ENCODE measurements at places on chromosomes 16 and 17. TPM values are rescaled to one million over a fixed set of nuclear protein-coding genes. Genes with fewer than 3 reads are reported as not detected.

The FBXL20 gene
- total RNA-seq: 15.7 TPM

The TNK1 gene
- 5.0 TPM for total RNA-seq

The CCDC78 gene
- total RNA-seq: 8.1 TPM

The NPW gene
- total RNA-seq: 29.1 TPM

The CHST5 gene
- not detected for total RNA-seq

The FNDC8 gene
- total RNA-seq: not detected

The FOXF1 gene
- not detected for total RNA-seq

- no peak for DNase-seq
Observed at GRCh38 chr17:30996486-30996885, 25.6 kb downstream of the RNF135 start.

DNA sequence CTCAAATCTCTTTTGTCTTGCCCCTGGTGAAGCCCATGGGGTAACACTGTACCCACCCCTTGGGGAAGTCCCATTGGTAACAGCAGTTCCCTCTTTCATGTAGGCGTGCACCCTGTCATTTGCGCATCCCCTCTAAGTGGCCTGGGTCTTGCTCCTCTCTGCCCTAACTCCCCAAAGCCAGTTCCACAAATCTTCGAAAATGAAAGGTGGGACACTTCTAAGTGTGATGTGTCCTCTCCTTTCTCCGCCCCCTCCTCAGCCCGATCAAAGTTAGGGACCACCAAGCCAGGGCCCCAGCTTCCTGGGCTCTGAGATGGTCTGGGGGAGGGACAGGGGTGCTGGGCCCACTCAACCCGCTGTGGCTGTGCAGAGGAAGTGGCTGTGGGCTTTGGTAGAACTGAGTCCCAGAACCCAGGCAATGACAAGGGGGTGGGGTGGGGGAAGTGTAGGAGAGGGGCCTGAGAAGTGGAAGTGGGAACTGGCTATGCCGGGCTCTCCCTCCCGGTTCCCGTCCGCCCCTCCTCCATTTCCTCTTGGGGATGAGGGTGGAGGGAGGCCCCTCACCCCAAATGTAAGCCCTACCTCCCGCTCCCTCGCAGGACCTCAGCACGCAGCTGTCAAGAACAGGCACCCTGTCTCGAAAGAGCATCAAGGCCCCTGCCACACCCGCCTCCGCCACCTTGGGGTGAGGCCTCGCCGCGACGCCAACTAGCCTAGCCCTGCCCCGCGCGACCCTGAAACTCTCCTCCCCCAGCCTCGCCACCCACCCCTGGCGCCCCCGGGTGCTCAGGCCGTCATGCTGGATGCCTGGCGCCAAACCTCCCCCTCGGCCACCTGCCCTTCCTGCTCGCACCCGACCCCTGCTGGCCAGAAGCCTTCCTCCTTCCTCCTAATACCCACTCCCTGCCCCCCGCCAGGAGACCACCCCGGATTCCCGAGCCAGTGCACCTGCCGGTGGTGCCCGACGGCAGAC, 8.7 kb downstream of the ABI3 start:
- peak; percentile 71 for DNase-seq

DNA sequence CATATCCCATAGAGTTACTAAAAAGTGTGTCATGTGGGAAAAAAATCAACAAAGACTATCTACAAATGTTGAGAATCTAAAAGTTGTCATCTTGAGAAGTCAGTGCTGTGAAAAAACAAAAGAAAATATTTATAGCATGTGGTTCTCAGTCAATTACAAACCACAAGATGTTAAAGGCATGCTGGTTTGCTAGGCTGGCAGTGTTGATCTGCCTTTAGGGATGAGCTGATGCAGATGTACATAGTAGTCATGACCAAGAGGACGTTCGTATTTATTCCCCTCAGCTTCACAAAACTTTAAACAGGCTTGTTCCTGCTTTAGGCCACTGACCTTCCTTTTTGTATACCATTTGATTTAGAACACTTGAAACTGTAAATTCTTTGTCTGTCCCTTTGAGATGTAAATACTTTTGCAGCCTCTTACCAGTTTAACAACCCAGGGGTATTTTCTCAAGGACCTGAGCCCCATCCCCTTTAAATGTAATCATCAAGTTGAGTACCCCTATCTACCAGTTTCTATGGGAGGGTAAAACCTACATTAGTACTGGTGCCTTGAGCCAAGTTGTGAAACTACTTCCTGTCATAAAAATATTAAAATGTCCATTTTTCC, 446.6 kb downstream of the KCNJ18 start:
- DNase-seq: no peak

DNA sequence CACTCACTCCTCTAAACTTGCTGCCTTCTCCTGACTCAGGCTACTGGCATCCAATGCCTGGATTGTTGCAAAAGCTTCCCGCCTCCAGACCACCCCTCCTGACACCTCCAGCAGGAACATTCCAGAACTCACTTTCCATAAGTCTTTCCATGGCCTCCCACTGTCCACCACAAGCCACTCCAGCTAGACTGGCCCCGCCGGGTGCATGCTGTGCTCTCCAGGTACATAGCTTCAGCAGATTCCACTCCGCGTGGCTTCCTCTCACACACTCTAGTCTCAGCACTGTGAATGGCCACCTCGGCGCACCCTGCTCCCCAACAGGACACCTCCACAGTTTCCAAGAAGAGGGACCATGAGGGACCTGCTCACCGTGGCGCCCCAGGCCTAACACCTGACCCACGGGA, 25.9 kb upstream of the FAAP100 start:
- no peak for DNase-seq

GRCh38 chr17:81431545-81432482, 36.6 kb downstream of the BAHCC1 start:
- no peak for DNase-seq

DNA sequence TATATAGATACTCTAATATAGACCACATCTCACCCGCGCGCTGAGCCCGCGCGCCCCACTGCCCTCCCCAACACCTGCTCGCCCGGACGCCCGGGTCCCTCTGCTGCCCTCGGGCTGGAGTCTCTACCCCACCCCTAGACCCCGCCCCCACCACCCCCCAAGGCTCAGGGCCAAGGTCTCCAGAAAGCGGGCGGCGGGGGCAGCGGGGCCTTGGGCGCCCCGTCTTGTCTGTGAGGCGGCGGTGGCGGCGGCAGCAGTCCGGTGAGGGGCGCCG, 2.6 kb downstream of the HES7 start:
- no peak for DNase-seq

DNA sequence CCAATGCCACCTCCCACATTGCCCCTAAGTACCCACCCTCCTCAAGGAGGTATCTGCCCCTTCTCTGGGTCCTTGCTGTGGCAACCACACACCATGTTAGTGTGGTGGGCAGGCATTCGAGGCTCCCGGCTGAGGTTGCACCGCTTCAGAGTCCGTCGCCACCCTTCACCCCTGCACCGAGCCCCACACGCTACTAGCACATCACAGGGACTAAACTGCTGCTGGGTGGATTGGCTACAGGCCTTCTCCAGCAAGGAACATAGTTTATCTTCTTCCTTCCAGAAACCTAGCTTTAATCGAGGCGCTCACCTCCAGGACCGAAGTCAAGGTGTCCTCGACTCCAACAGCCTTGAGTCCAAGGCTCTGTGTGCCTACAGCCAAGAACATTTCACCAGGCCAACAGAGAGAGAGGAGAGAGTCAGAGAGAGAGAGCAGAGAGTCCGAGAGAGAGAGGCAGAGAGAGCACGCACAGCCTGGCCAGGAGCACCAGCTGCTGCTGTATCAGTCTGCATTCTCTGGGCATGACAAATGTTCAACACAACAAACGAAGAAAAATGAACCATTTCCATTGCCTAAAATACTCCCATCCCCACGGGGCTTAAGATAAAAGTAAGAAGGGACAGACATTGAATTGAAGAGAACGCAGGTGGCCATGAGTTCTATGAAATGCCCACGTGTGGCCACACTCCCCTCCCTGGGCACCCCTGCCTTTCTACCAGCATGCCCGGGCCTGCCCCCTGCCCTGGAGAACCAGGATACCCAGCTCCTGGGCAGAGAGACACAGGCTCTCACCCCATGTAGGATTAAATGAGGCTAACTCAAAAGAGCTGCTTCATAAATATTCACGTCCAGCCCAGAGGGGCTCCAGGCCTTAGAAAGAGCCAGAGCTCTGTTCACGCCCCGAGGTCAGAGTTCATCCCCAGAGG, 94.9 kb downstream of the RBFOX3 start:
- no peak for DNase-seq

GRCh38 chr17:15918661-15919259, 26.2 kb upstream of the ADORA2B start:
- no peak for DNase-seq

GRCh38 chr17:77696151-77696720, 262.3 kb upstream of the TNRC6C start:
- DNase-seq: no peak

DNA sequence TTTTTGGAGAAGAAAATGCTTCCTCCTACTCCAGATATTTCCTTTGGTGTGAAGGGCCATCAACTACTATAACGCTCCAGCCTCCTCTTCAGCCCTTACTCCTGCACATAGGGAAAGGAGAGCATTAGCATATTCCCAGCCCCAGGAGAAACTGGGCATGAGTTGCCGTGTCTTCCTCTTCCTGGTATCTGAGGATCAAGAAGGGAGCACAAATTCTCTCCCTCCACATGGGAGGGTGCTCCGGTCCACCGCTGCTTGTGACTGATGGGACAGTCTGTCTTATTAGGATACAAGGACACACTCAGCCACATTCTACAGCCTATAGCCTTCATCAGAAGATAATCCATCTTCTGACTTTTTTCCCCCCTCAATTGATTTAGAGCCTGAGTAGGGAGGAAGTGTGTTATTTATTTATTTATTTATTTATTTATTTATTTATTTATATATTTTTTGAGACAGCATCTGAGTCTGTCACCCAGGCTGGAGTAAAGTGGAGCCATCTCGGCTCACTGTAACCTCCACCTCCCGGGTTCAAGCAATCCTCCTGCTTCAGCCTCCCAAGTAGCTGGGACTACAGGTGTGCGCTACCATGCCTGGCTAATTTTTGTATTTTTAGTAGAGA, 16.6 kb upstream of the CYB5B start:
- DNase-seq: no peak

- DNase-seq: no peak
Observed at GRCh38 chr16:48235556-48236136, 8.5 kb upstream of the LONP2 start.

DNA sequence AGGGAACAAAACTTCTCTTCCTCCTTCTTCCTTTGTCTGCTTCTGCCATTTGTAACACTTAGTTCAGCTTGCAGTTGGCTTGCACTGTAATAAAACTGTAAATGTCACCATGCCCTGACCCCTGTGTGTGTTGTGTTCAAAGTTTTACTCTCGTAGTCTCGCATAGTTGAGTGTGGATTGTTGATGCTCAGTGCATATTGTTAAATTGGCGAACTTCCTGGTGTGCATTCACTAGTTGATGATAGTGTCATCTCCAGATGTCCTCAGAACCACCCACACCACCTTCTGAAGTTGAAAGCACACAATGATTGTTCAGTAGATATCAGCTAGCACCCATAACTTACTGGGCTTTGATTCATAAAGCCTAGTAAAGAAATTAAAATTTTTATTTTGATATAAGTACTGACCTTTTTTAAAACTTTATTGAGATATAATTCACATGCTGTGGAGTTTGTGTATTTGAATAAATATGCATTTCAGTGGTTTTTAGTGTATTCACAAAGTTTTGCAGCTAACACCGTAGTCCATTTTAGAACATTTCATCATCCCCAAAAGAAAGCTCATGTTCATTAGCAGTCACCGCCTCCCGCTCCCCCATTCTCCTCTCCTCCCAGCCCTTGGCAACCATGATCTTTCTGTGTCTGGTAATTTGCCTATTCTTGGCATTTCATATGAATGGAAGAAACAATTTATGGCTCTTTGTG, 25.0 kb downstream of the USP10 start:
- no peak for DNase-seq

- peak; percentile 69 for DNase-seq
Observed at GRCh38 chr17:44331249-44331760, 6.7 kb upstream of the SLC25A39 start.

- no peak for DNase-seq
Observed at GRCh38 chr17:149897-150584, 12.7 kb downstream of the SCGB1C2 start.

DNA sequence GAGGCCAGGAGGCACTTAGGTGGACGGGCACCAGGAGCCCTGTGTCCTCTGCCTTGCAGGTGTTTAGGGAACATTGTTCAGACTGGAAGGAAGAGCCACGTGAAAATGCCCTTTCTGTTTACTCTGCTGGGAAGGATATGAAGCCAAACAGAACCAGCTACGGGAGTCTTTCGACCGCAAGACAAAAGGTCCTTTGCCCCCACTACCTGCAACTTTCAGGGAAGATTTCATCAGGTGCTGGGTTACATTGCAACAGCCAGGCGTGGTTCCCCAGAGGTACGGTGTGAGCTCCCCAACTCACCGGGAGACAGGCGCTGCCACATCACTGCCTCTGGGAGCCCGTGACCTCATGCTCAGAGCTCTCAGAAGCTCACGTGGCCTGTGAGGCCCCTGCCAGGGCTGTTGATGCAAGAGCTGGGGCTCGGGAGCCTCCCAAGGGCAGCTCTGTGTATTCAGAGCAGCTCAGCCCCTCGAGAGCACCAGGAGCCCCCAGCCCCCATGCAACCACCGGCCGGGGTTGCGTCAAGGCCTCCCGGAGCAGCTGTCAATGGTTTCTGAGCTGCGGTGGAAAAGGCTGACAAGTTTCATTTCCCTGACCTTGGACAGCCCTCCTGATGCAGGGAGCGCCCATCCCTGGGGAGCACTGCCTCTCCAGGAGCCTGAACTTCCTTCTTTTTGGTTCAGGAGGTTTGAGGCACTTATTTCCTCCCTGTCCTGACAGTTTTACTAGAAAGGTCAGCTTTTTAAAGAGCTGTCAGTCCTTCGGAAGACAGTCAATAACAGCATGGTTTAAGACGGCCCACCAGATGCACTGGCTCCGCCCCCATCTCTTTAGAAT, 42.1 kb downstream of the TBC1D16 start:
- DNase-seq: peak; percentile 83

DNA sequence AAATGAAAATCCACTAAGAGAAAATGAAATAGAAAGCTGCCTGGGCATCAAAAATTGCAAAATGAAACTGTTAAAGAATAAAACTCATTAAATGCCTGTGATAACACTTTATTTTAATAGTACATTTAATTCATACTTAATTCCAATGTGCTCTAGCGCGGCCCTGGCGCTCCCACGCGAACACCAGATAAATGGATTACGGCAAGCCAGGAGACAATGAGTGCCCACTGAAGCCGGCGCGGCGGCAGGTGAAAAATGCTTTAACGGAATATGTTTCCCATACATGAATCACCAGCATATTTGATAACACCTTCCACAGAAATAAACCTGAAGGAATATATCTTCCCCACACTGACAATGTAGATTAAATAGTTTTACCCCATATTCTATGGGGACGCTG, 245.5 kb downstream of the RBFOX3 start:
- DNase-seq: no peak

DNA sequence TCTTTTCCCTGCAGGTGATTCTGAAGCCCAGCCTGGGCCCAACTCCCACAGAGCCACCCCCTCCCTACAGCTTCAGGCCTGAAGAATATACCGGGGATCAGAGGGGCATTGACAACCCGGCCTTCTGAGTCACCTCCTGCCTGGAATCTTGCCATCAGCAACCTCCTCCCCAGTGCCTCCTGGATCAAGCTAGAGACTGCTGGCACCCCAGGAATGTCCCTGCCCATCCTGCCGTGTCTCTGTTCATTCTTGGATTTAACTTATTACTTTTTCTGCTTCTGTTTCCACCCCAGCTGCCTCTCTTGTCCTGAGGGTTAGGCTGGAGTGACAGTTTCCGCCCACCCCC, 4.9 kb downstream of the TMEM92 start:
- no peak for DNase-seq
